Inflammatory macrophage (primary cell): ENCODE measurements at places on chromosomes 1 and 21.
A peak's percentile ranks its signal among the peaks of the same experiment; 100 is the strongest.

GRCh38 chr1:166905900-166906299 lies 29.8 kb upstream of the TADA1 start:
- no peak for DNase-seq

DNA sequence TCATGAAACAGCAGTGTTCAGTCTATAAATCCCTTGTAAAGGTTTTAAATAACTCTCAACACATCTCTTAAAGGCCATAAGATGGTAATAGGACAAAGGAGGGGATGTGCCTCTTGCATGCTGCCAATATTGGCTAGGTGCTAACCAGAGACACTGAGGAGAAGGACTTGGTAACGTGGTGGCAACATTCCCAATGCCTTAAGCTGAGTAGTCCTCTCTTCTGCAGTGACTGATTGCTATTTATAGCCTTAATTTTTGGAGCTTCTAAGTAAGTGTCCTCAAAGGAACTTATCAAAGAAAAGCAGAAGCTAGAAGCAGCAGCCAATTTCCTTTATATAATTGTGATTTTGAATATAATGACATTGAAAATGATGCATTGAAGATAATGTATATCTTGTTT lies 63.0 kb downstream of the DPT start:
- DNase-seq, result no peak

DNA sequence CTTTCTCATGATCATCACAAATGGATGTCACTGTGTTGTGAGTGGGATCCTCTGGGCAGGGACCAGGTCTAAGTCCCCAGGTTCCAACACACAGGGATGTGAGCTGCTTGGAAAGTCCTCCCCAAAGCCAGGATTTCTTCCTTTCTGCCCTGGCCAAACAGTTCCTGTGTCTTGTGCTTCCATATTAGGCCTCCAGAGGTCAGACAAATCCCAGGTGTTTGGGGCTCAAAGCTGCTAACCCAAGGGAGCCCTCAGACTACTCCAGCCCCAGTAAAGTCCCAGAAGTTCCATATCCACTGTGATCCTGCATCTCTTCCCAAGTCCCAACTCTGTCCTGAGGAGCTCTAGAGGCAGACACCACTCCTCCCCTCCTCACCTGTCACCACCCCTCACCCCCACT lies 27.7 kb upstream of the MAGOH start:
- DNase-seq, result no peak

- DNase-seq, result no peak
Measured at GRCh38 chr1:230125640-230126528, 58.8 kb downstream of the GALNT2 start.

DNA sequence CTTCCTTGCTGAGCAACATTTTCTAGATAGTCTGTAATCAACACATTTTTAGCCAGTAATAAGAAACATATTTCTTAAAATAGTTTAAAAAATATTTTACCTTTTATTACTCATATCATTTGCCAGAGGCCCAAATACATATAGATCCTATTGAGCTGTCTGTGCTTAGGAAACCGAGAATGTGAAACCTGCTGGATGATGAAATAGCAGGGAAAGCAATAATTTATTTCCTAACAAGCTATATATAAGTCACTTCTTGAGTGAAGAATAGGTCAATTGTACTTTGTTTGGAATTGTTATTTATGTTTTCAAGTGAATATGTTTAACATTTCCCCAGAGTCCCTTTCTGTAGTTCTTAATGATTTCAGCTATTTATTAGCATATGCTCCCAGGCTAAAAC lies 339.9 kb upstream of the TMPRSS15 start:
- no peak for DNase-seq

DNA sequence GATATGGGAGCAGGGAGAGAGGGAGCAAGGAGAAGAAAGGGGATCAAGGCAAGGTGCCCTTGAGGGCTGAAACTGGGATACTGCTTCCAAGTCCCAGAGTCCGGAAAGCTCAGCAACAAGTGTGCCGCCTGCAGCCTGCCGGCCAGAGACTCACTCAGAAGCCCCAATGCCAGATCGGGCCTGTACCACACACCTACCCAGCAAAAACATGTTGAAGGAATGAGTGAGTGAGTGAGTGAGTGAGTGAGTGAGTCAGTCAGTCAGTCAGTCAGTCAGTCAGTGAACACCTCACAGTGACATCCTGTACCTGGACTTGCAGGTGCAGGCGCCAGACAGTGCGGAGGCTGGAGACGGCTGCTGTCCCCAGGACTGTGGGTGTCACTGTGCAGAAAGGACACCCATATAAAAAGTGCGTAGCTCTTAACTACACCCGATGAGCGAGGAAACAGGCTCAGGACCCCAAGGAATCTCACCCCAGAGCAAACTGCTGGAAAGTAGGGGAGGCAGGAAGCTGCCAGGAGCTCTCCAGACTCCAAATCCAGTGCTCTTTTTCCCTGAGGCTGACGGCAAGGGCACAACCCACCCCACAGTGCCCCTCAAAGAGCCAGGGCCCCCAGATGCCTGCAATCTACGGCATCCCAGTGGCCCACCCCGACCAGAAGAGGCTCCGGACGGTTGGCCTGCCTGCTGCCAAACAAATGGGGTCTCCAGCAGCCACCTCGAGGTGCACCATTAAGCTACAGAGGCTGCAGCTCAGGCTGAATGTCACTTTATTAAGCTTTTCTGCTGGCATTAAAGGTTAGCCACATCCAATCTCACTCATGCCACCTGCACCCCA lies 261.7 kb downstream of the NPHP4 start:
- DNase-seq, result no peak

DNA sequence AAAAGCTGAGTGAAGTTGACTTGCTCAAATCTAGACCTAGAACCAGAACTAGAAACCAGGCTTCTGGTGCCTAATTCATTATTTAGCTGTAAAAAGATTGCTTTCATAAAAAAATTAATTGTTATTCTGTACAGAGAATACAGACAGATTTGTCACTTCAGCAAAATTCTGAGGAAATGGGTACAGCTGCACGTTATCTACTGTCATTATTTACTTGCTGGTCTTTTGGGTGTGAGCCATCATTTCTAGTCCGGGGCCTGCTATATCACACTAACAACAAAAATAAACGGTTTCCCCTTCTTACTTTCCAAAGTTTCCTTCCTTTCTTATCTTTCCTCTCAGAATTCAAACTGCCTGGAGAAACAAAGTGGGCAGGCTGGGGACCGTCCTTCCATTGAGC lies 68.3 kb downstream of the PTGER3 start:
- no peak for DNase-seq

DNA sequence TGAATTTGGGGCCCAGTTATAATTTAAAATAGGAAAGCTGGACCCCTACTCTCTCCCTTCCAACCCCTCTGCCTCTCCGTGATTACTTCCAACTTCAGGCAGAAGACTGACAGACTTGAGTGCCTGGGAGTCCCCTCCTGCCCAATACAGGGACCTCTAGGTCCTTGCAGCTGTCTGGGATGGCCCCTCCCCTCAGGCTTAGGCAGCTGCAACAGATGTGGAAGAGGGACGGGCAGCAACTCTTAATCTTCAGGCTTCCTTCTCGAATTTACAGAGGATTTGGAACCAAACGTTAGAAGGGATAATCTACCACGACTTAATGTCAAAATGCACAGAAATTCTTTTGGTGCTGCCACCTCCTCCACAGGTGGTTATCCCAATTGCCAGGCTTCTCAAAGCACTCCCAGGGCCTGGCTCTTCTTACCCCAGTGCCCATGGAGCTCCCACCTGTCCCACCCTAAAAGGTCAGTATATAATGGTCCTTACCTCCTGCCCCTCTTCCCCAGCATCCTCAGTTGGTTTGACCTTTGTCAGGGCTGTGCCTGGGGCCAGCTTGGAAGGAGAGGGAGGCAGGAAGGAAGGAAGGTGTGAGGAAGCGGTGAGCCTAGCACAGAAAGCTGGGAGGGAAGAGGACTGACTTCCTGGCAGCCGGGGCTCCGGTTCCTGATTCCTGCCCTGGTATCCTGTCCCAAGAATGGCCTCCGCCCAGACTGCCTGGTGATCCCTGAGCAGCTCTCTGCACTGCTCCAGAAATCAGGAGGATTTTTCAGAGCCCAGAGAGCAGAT lies 2.8 kb downstream of the PEA15 start:
- no peak for DNase-seq

DNA sequence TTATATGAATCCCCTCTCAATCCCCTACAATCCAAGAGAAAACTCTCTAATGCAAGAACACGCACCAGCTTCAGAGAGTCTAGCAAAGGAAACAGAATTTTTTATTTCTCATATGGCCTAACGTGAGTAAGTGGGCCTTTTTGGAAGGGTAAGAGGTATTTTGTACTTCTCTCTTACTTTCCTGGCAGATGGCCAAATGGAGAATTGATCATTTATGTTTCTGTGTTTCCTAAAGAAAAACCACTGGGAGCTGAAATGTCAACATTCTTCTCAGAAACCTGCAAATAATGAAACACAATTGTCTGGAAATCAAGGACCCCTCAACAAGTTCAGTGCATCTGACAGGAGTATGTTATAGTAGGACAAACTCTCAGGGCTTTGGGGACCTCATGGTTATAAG lies 176.4 kb upstream of the C8B start:
- no peak for DNase-seq

DNA sequence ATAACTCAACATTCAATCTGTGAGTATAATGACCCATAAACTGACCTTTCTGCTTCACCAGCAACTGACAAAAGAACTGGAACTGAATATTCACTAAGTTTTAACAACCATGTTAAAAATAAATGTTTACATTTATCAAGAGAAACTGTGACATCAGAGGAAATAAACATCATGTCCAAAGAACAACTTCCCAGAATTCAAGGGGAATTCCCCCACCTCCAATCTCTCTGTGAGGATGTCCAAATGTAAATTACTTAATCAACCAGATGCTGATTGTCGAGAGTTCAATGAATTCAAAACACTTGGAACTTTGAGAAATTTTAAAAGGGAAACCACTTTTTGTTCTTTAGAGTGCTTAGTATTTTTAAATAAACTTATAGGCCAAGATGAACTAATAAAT lies 365.6 kb upstream of the ADGRL2 start:
- peak; percentile 66 for DNase-seq

GRCh38 chr1:217333939-217334338 lies 297.0 kb downstream of the GPATCH2 start:
- DNase-seq, result no peak

GRCh38 chr1:33328817-33329216 lies 7.9 kb upstream of the A3GALT2 start:
- no peak for DNase-seq

DNA sequence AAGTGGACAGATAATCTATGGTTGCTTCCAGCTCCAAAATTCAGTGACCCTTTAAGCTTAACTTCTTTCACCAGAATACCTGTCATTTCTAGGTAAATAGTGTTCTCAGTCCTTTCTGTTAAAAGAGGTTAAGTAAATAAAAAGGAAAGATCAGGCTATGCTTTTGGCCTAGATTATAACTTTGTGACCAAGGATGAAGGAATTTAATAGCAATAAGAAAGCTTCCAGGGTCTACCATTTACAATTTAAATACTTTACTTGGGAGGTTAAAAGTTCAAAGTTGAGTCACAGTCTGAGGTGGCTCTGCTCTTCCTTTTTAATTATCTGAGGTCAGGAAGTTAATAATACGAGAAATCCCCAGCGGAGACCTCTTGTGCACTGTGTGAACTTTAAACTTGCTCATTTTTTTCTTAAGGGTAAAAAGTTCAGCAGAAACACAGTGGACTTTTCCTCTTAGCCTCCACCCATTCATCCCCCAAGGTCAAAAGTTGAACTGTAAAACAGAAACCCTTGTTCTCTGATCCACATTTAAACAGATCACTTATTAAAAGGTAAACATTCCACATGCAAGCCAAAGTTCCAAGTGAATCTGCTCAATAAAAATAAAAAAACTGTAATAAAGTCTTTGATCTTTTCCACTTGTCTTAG lies 187.1 kb downstream of the NRIP1 start:
- DNase-seq, result peak; percentile 61

DNA sequence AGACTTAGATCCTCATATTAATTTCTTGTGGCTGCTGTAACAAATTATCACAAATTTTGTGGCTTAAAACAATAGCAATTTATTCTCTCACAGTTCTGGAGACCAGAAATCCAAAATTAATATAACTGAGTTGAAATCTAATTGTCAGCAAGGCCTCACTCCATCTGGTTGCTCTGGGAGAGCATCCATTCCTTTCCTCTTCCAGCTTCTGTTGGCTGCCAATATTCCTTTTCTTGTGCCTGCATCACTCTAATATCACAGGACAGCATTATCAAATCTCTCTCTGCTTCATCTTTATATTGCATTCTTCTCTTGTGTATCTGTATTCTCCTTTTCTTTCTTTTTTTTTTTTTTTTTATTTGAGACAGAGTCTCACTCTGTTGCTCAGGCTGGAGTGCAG lies 9.3 kb downstream of the SLC35A3 start:
- no peak for DNase-seq

DNA sequence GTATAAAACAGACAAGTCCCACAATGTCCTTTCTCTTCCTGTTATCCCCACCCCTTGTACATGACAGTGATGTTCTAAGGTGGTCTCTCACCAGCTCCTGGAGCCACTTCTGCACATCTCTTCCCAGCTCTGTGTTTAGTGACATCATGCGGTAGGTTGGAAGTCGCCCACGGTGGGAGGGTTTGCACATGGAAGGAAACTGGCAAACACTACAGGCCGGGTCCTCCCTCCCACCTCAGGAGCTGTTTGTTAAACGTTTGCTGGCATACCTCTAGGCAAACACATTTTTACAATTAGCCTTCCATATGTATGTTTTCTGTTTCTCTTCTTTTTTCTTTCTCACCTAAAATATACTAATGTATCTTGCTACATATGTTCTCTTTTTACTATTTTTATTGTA lies 107.4 kb downstream of the PCBP3 start:
- DNase-seq, result no peak

DNA sequence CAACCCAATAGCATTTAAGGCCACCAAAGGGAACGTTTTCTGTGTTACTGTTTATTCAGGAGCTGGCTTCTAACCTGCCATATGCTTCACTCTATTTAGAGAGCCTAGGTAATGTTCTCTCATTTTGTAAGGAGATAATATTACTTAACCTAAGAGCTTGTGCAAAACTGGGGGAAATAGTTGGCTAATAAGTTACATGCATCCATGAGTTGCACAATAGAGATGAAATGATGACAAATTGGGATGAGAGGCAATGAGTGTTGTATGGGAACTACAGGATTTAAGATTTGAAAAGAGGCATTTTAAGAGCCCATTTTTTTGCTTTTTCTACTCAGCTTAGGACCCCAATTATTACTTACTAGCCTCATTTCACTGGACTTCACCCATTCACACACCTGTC lies 151.0 kb downstream of the ST6GALNAC3 start:
- peak; percentile 38 for DNase-seq

DNA sequence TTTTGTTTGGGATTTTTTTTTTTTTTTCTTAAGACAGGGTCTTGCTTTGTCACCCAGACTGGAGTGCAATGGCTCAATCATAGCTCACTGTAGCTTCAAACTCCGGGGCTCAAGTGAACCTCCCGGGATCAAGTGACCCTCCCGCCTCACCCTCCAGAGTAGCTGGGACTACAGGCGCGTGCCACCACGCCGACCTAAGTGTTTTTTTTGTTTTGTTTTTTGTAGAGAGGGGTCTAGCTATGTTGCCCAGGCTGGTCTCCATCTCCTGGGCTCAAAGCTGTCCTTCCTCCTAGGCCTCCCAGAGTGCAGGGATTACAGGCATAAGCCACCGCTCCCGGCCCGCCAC lies 776 bp downstream of the HLCS start:
- no peak for DNase-seq

GRCh38 chr1:201430776-201431175 lies 9.2 kb upstream of the TNNI1 start:
- DNase-seq, result no peak

GRCh38 chr1:212960932-212961331 lies 10.6 kb downstream of the VASH2 start:
- no peak for DNase-seq
